ENCODE measurements at places on chromosomes 6 and 20.

DNA sequence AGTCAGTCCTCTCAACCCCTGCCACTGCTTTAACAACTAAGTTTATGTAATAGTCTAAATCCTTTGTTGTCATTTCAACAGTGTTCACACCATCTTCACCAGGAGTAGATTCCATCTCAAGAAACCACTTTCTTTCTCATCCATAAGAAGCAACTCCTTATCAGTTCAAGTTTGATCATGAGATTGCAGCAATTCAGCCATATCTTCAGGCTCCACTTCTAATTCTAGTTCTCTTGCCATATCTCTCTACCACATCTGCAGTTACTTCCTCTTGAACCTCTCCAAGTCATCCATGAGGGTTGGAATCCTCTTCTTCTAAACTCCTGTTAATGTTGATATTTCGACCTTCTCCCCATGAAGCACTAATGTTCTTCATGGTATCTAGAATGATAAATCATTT lies 57.9 kb upstream of the FOXO3 start:
- DNase-seq: no peak

DNA sequence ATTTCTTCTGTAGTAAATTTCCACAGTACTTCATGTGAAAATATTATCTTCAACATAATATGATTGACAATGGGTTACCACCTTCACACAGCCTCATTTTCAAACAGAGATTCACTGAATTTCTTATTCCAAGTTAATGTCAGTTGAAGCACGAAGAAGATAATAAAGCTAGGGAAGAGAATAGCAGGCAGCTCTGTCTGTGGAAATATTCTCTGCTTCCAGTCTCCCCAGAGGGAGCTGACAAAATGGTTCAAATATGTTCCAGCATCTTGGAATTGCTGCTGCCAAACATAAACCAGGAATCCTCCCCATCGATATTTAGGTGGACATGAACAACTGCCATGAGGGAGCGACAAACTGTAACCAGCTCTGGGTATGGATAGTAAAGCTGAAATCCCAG lies 224.8 kb downstream of the GJA1 start:
- DNase-seq: no peak

GRCh38 chr20:47875297-47876025 lies 90.2 kb upstream of the SULF2 start:
- no peak for DNase-seq

DNA sequence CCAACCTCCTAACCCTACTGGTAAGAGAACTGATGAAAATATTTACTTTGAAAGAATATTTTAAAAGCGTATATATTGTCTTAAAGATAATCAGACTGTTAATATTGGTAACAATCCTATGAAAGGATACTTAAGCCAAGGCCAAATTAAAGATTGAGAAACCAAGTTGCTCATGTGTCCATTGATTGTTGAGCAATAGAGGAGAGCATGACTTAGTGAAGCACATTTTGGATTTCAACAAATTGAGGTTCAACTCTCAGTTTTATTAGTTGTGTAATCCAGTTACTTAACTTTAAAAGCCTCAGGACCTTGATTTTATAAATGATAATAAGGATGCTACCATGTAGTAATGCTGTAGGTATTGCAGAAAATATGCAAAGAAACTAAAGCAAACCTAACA lies 56.8 kb downstream of the PRL start:
- no peak for DNase-seq

DNA sequence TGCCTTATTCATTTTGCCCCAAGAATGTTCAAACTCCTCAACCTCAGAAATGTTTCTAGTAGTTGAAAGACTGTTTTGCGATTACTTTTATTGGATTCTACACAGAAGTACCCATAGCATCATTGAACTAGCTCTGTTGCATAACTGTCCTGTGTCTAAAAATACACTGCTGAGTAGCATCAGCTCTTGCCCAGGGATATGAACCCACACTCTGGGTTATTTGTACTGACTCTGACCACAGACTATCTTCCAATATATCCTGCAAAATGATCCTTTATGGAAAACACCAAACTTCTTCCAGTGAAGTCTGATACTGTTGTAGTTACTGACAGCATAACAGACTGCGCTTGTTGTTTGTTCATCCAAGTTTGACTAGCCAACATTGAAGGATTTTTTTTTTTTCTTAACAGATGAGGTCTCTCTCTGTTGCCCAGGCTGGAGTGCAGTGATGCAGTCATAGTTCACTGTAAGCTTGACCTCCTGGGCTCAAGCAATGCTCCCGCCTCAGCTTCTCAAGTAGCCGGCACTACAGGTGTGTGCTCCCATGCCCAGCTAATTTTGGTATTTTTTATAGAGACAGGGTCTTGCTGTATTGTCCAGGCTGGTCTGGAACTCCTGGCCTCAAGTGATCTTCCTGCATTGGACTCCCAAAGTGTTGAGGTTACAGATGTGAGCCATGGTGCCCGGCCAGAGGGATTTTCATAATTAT lies 49.9 kb downstream of the TULP4 start:
- no peak for DNase-seq

GRCh38 chr6:14165091-14165490 lies 47.5 kb downstream of the CD83 start:
- DNase-seq: peak; percentile 88

Measured in PC-3 (cell line).